Ureter (tissue), 1 donor: ENCODE measurements at places on chromosomes 13 and 19. TPM values are rescaled to one million over a fixed set of nuclear protein-coding genes. Genes with fewer than 3 reads are reported as not detected.

GRCh38 chr13:40141859-40142555, 486.5 kb downstream of the COG6 start:
- DNase-seq = no peak

- no peak for DNase-seq
These were observed 15.5 kb upstream of the TNFSF14 start for GRCh38 chr19:6685482-6685881.

DNA sequence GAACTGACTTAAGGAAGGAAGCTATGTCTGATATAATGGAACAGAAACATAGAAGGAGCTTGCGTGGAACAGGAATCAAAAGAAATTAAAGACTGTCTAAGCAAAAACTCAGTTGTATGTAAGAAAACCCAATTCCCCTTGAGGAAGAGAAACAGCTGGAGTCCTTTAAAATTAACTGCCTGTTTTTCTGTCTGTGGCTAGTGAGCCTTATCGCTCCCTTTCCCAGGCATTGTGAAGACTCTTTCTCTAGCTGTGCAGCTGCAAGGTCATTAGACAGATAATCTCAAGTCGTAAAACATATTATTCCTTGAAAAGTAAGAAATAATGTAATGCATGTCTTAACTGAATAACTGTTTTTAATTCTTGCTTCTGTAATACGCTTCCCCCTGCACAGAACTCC, 39.7 kb upstream of the IGSF23 start:
- no peak for DNase-seq

PCSK4 gene
- total RNA-seq = 4.5 TPM

VSIG10L gene
- 2.1 TPM for total RNA-seq
